Coronary artery (tissue), 2 donors: ENCODE measurements at places on chromosomes 2 and 18.

DNA sequence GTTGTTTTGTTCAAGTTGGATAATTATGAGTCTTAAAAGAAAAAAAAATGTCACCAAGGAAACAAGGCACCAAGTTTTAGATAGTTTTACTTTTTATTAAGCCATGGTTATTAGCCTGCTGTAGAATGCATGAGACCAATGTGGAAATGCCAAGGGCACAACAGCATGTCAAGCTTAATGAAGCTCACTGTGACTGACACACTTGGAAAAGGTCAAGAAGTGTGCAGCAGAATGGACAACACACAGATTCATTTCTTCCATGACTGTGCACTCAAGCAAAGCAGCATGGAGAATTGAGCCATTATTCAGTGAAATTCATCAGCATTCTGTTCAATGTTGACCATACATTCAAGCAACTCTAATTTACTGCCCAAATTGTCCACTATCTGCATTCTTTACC, 23.6 kb downstream of the SPHKAP start:
- no peak for DNase-seq

- no peak for DNase-seq
Observed at GRCh38 chr2:41199334-41199733, 747.4 kb upstream of the SLC8A1 start.

DNA sequence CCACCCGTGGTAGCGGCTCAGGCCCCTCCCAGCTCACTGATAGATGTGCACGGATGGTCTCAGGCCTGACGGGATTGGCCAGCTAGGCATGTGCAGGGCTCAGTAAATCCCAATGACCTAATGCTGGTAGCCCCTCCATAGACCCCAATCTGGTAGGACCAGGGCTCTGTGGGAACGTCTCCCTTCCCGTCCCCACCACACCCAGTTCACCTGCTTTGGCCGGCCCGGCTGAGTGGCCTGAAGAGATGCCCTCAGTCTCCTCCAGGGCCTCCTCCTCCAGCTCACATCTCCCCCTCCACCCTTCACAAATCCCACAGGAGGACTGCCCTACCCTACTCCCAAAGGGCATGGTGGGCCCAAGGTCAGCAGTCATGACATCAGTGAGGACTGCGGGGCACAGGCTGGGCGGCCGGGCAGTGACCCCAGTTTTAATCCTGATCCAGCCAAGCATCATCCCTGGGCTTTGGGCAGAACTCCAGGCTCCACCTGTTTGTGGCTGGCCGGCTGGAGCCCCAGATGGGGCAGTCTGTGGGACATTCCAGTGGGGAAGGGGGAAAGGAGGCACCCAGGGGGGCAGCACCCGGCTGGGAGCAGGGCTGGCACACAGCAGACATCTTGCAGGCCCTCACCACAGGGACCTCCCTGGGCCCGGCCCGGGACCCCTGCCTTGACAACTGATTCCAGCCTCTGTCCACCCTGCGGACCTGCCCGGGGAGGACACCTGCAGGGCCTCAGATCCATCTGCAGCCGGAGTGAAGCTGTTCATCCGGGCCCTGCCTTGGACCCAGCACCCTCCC, 2.3 kb downstream of the KIF1A start:
- peak; percentile 52 for DNase-seq

GRCh38 chr2:201182650-201183364, at the start of gene CASP10:
Gene CASP10 (plus strand): TSS chr2:201183141. CDS start chr2:201185778, 2,637 bp downstream.
- no peak for DNase-seq

- DNase-seq: no peak
Observed at GRCh38 chr2:119871725-119872124, 112.0 kb downstream of the PTPN4 start.

- no peak for DNase-seq
Observed at GRCh38 chr2:95017071-95017501, 8.4 kb upstream of the MAL start.

- no peak for DNase-seq
Observed at GRCh38 chr18:77108001-77108692, 24.4 kb downstream of the MBP start.

- DNase-seq: no peak
Observed at GRCh38 chr2:194985258-194985657, 671.8 kb upstream of the SLC39A10 start.
